ENCODE measurements at places on chromosomes 6 and 20.
A peak's percentile ranks its signal among the peaks of the same experiment; 100 is the strongest.

DNA sequence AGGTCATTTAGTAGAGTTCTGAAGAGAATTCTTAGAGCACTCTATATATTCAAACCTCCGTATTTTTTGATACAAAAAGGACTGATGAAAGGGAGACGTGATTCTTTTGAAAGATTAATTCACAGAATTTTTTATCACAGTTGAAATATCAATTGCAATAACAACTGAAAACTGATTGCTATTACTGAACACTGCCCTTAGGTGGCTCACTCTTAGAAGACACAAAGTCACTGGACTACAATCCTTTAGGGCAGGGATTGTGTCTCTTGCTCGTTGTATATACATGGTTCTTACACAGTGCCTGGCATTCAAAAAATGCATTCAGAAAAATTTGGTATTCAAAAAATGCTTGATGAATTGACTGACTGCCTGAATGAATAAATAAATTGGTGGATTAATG is 17.1 kb upstream of the CALHM6 start:
- DNase-seq, result peak; percentile 7

DNA sequence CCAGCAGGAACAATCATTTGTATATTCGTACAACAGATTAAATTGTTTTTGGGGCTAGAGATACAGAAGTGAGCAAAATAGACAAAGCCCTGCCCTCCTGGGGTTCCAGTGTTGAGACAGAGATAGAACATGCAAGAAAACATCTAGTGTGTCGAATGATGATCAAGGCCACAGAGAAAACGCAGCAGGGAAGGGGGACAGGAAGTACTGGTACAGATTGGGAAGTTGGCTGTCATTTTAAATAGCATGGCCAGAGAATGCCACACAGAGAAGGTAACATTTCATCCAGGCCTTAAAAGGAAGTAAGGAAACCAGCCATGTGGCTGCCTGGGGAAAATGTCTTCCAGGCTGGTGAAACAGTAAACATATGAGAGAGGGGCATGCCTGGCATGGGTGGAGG is 202.6 kb upstream of the MYLIP start:
- no peak for DNase-seq

DNA sequence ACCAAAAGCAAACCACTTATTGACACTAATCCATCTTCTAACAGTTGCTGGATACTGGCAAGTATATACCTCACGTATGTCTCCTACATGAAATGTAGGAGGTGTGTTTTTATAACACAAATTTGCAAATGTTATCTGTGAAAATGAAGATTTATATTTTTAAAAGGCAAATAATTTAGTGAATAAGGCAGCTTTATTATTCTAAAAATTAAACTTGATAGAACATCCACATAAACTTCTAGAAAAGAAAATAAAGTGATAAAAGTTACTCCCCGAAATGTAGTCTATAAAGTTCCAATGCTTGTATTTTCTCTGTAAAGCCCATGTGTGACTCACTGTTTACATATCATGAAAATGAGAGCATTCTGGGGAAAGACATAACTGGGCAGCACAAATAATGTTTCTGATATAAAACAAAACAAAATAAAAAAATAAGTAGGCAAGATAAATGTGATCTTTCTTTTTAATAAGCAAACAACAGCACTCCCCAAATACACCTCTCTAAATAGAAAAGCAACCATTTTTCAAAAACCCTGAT is 84.4 kb downstream of the MAP7 start:
- no peak for DNase-seq

GRCh38 chr6:167139761-167140160 is 16.9 kb downstream of the CCR6 start:
- DNase-seq, result no peak

- peak; percentile 44 for DNase-seq
Observed at GRCh38 chr20:6265204-6265904, 142.5 kb upstream of the FERMT1 start.

GRCh38 chr6:15519681-15520080 is 143.1 kb downstream of the DTNBP1 start:
- no peak for DNase-seq

- DNase-seq, result no peak
Observed at GRCh38 chr20:19864130-19864529, 106.1 kb downstream of the RIN2 start.

- peak; percentile 79 for DNase-seq
Observed at GRCh38 chr20:51563486-51564332, 21.2 kb upstream of the NFATC2 start.

GRCh38 chr6:24330137-24330732 is 27.6 kb downstream of the DCDC2 start:
- DNase-seq, result peak; percentile 19

DNA sequence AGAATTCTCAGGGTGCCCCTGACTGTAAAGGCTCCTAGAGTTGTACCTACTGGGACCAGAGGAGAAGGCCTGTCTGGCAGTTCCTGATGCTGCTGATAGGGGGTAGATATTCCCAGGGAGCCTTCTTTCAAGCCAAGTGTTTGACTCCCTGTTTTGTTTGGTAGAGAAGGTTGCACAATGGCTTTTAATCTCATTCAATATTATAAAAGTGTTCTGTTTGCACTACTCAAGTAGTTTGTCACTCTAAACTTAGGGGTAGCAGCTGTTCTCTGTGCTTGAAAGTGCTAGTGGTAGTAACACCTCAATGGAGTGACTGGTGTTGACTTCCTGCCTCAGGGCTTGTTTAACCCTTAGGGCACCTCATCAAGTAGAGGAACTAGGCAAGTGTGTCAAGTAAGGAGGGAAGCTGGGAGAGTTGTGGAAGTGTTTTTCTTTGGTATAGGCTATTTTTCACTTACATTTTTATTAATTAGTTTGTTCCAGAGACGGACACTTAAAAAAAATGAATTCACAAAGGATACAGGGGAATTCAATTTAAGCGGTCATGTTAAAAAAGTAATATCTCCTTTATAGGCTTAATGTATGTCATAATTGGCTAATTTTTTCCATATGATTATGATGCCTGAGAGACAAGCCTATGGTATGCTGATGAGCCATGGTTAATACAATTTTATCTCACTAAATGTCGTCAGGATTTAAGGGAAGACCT is 38.1 kb downstream of the BICRAL start:
- no peak for DNase-seq

GRCh38 chr6:151832710-151833109 is 25.2 kb downstream of the ESR1 start:
- no peak for DNase-seq

DNA sequence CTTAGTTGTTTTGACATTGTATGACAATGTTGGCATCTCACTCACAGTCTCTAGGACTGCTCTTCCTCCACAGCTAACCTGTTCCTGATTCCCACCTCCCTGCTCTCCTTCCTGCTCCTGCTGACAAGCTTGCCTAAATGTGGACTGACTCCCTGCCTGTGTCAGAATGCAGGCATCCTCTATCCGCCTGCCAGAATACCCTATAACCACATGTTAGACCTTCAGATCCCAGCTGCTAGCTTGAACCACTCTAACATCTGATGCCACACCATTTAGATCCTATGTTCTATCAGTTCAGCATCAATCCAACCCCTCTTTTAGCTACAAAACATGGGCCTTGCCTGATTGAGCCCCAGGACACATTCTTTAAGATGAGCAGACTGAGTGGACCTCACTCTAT is 12.2 kb downstream of the FILIP1 start:
- no peak for DNase-seq

DNA sequence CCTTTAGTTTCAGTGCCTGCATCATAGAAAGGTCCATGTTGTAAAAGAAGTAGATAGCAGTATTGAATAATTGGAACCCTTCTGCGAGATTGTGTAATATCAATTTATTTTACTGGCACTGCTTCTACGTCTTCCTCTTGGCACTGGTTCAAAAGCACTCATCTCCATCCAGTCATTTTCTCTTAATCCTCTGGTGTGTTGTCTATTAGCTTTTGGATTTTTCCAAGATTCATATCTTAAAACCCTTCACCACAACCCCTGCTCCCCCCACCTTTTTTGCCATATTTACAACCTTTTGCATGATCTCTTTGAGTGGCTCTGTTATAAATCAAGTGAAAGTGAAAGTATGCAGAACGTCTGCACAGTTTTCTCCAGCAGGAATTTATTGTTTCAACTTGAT is 76.6 kb upstream of the HSF2 start:
- DNase-seq, result no peak

DNA sequence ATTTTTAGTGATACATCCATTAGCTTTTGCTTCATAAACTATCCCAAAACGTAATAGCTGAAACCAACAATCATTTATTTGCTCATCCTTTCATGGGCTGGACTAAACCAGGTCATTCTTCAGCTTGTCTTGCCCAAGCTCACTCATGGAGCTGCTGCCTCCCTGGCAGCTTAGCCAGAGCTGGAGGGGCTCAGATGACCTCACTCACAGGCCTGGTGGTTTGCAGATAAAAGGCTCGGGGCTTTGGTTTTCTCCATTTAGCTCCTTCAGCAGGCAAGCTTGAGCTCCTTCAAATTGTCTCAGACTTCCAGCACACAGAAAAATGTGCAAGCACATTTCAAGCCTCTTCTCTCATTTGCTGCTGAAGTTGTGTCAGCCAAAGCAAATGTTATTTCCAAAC is 139.1 kb downstream of the BTBD3 start:
- DNase-seq, result no peak

Measured in RCC 7860 (cell line).